ENCODE measurements at places on chromosomes 12 and 14.

- no peak for DNase-seq
Measured at GRCh38 chr14:36028218-36028617, 148.3 kb downstream of the PTCSC3 start.

GRCh38 chr12:22262309-22262708 is 72.2 kb downstream of the ST8SIA1 start:
- no peak for DNase-seq

DNA sequence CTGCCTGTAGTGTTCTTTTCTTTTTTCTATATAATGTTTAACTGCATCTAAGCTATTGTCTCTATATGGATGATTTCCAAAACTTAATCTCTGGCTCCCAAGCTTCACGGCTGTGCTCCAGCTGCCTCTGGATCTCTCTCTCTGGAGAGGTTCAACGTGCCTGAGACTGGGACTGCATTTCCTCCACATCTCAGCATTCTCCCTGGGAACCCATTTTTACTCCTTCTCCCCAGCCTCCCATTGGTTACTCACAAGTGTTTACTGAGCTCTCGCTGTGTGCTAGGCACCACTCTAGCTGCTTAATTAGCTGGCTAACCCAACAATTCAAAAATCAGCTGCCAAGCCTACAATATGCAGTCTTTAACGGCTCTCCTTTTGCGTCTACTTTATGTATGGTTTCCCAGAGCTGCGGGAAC is 34.7 kb downstream of the FBXL14 start:
- DNase-seq, result no peak

GRCh38 chr12:51549637-51550036 is 41.4 kb upstream of the SCN8A start:
- no peak for DNase-seq

- no peak for DNase-seq
Measured at GRCh38 chr14:102323102-102323501, 3.6 kb downstream of the ZNF839 start.

DNA sequence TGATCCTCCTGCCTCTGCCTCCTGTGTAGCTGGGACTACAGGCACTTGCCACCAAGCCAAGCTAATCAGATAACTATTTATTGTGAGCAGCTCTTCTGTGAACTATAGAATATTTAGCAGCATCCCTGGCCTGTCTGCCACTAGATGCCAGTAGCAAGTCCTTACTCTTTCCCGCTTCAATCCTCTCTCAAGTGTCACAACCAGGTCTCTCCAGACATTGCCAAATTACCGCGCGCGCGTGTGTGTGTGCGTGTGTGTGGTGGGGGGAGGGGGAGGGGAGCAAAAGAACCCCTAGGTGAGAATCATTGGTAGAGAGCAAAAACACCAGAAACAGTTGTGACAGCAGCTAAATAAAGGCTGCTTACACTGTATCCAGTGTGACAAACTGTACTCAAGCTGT is 49.9 kb downstream of the PPP2R5E start:
- DNase-seq, result no peak
